ENCODE measurements at places on chromosomes 3 and 15.

DNA sequence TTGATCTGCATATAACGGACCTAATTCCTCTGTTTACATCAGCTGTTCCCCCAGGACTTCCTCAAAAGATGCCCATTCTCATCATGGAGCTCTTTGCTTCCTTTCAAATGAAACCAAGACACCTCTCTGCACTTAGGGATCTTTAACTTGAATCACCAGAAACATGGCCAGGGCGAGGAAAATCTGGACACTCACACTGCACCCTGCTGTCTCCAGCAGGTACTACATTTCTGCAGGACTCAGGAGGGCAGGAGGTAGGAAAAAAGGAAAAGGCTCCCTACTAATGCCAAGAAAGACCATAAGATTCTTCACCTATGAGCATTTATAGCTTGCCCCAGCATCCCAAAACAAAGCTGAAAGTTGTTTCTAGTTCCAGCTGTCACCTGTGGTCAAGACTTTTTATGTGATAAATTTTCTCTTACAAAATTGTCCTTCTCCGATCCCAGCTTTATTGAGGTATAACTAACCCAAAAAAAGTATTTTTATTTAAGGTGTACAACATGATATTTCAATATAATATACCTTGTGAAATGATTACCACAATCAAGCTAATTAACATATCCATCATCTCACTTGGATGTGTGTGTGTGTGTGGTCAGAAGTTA lies 87.3 kb upstream of the C15orf61 start:
- no peak for DNase-seq

DNA sequence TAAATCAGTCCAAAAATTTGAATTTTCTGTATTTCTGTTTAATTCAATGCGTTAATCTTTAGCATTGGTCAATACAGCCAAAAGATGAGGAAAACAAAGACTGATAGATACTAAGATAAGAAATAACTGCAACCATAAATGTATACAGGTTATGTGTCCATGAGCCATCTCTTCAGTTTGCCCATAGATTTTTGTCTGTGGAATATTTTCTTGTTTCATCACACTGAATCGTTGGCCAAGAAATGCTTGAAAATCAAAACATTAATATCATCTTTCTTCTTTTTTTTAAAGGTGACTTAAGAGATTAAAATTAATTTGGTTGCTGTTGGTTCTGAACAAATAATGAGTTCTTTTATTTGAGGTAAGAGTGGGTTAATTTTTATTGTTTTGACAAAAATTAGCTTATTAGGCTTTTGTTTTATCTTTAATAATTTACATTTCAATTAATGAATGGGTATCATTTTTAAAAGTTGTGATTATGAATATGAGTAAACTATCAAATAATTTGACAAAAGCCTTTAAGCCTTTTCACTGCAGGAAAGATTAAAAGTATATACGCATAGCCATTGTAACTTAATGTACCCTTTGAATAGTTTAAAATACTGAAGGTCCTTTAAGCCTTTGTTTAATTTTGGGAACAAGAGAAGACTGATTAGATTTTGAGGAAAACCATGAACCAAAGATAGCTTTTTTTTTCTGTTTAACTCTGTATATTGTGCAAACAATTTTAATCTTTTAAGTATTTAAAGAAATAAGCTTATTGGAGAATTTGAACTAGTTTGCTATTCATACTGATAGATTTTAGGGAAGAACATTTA lies 14.7 kb upstream of the CHD2 start:
- no peak for DNase-seq

GRCh38 chr3:49930922-49931321 lies 1.3 kb upstream of the MON1A start:
- no peak for DNase-seq

DNA sequence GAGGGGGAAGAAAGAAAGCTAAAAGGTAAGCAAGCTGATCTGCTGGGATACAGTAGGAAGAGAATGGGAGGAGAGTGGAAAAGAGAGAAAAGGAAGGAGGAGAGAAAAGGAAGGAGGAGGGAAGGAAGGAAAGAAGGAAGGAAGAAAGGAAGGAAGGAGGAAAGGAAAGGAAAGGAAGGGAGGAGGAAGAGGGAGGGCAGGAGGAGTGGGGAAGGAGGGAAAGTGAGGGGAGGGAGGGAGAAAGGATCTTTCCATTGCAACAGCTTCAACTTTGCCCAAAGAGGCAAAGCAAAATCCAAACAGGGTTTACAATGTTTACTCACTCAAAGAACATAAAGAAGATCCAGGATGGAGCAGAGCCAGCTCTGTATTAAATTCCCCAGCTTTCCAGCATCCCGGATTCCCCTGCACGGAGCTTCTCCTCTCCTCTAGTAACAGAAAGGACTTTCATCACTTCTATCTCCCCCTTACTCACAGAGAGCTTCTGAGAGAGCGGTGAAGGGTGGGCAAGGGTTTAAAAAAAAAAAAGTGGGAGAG lies 494.2 kb upstream of the PROK2 start:
- no peak for DNase-seq

- no peak for DNase-seq
Measured at GRCh38 chr3:58326267-58326900, 6.3 kb upstream of the PXK start.

DNA sequence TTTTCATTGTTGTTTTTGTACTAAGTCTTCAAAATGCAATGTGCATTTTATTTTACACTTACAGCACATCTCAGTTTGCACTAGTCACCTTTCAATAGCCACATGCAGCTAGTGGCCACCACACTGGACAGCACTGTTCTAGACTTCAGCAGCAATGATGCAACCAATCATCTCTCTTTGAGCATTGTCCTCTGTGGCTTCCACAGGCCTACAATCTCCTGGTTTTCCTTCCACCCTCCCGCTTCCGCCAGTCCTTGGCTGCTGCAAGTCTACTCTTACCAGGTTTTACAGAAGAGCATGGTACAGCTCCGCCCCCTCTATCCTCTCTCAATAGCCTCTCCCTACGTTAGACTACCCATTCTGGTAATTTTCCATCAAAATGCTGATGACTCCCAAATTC lies 25.1 kb upstream of the FSIP1 start:
- no peak for DNase-seq
